Mesangial cell (primary cell): ENCODE measurements at places on chromosomes 7 and 10. TPM values are rescaled to one million over a fixed set of nuclear protein-coding genes. Genes with fewer than 3 reads are reported as not detected.

Gene SVIL
- 40.9 and 45.5 TPM in 2 replicates for total RNA-seq

Gene PAX4
- total RNA-seq: not detected in 2 replicates

Gene TSPAN14
- 96.6 and 98.7 TPM in 2 replicates for total RNA-seq

Gene KLF14
- total RNA-seq: not detected in 2 replicates

Gene C10orf95
- 0.13 and 0.33 TPM in 2 replicates for total RNA-seq

Gene RSPH10B
- total RNA-seq: 0.89 TPM in 1 of 2 replicates, not detected in the other

Gene PHKG1
- total RNA-seq: not detected in 2 replicates

Gene PILRA
- total RNA-seq: not detected in 2 replicates

Gene CACNA2D1
- total RNA-seq: 3.9 and 8.8 TPM in 2 replicates

Gene ACTL6B
- total RNA-seq: not detected in 2 replicates

Gene FAM237B
- not detected in 2 replicates for total RNA-seq

Gene CCAR1
- total RNA-seq: 39.6 and 39.8 TPM in 2 replicates

Gene ACTR1A
- total RNA-seq: 147 and 179 TPM in 2 replicates

Gene INA
- total RNA-seq: 2.7 and 2.9 TPM in 2 replicates

Gene TFAM
- 12.5 and 16.6 TPM in 2 replicates for total RNA-seq

Gene ASAH2
- under 0.01 and 0.33 TPM in 2 replicates for total RNA-seq

Gene DEPP1
- total RNA-seq: 7.3 and 10.5 TPM in 2 replicates

Gene NUDCD3
- 47.7 and 62.4 TPM in 2 replicates for total RNA-seq

Gene ICA1
- total RNA-seq: 3.3 and 9.9 TPM in 2 replicates

Gene IFIT1
- 2.6 and 3.4 TPM in 2 replicates for total RNA-seq

Gene FOXI2
- not detected in 2 replicates for total RNA-seq

Gene SPDYE11
- total RNA-seq: not detected in 2 replicates

Gene TUBAL3
- not detected in 2 replicates for total RNA-seq

Gene ADAM12
- total RNA-seq: 18.6 and 28.2 TPM in 2 replicates

Gene FUOM
- 34.9 and 46.0 TPM in 2 replicates for total RNA-seq

Gene VWDE
- 0.38 TPM in 1 of 2 replicates, not detected in the other for total RNA-seq

Gene UBTD1
- 45.5 and 55.0 TPM in 2 replicates for total RNA-seq

Gene TMEM176B
- total RNA-seq: not detected in 2 replicates
